ENCODE measurements at places on chromosomes 3 and 15.

DNA sequence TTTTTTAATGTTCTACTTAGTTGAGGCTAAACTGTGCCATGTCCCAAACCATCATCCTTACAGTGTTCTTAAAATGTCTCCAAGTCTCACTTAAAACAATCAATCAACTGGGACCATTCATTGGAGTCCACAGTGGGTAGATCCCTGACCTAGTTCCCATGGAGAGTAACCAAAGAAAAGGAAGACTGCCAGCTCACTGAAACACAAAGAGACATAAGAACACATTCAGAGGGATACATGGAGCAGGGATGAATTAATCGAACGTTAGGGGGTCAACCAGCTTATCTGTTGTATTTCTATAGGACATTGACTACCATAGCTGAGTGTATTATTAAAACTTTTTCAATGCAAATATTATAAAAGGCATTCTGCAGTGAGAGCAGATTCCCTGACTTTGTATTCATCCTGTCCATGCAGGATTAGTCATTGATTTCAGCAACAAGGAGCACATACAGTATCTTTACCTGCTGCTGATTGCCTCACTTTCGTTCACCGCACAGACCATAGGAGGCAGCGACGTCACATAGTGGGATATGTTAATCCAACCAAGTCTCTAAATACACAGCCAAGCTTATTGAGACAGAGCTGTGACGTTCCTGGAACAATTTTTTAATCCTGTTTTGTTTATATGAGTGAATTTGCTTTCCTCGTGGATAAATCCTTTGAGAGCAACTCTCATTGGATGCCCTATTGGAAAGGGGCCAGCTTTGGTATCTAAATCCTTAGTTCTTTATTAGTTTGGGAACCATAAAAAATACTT is 364.9 kb upstream of the RBMS3 start:
- no peaks in the 10 kb centered on the region for H3K4me1 ChIP-seq
- no peaks in the 10 kb centered on the region for H3K36me3 ChIP-seq
- no peaks in the 10 kb centered on the region for H3K27me3 ChIP-seq

- no peaks in the 10 kb centered on the region for H3K27me3 ChIP-seq
- peaks cover 58% of the 10 kb centered on the region for H3K36me3 ChIP-seq
- H3K4me1 ChIP-seq, result peaks cover 66% of the 10 kb centered on the region
- DNase-seq, result no peak
Observed at GRCh38 chr3:71011565-71012287, 571.8 kb downstream of the FOXP1 start.

GRCh38 chr15:92667970-92668485 is 12.5 kb upstream of the FAM174B start:
- H3K36me3 ChIP-seq, result no peaks in the 10 kb centered on the region
- no peak overlapping the region for H3K4me3 ChIP-seq
- no peak overlapping the region for H3K27ac ChIP-seq
- DNase-seq, result no peak
- no peaks in the 10 kb centered on the region for H3K4me1 ChIP-seq
- H3K27me3 ChIP-seq, result peaks cover 56% of the 10 kb centered on the region

DNA sequence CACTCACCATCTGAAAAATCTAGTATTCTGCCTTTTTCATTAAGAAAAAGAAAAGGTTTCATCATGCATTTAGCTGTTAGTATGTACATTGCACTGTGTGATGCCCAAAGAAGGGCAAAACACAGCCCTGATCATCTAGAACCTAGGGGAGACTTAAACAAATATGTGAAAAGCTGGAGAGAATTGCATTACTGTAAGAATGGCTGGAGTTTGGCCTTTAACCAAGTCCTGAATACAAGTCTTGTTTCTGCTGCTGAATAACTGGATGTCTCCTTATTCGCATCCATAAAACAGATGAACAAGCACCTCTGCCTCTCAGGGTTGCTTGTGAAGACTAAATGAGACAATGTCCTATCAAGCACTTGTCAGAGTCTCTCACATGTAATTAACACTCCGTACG is 233.4 kb upstream of the LRTM1 start:
- DNase-seq, result no peak
- no peaks in the 10 kb centered on the region for H3K36me3 ChIP-seq
- no peaks in the 10 kb centered on the region for H3K4me1 ChIP-seq
- no peaks in the 10 kb centered on the region for H3K27me3 ChIP-seq
- no peak overlapping the region for H3K4me3 ChIP-seq
- no peak overlapping the region for H3K27ac ChIP-seq

GRCh38 chr3:117266806-117267205 is 557.2 kb downstream of the TUSC7 start:
- H3K36me3 ChIP-seq, result no peaks in the 10 kb centered on the region
- H3K27me3 ChIP-seq, result no peaks in the 10 kb centered on the region
- no peaks in the 10 kb centered on the region for H3K4me1 ChIP-seq
- DNase-seq, result no peak
